ENCODE measurements at places on chromosomes 11 and 22.
A peak's percentile ranks its signal among the peaks of the same experiment; 100 is the strongest.

GRCh38 chr22:28488825-28489224 lies 190.8 kb downstream of the TTC28 start:
- no peak for DNase-seq

GRCh38 chr11:126229858-126230540 lies 18.4 kb downstream of the FAM118B start:
- DNase-seq: no peak

- DNase-seq: peak; percentile 79
These were observed 638 bp downstream of the PARVA start for GRCh38 chr11:12377824-12378593.

DNA sequence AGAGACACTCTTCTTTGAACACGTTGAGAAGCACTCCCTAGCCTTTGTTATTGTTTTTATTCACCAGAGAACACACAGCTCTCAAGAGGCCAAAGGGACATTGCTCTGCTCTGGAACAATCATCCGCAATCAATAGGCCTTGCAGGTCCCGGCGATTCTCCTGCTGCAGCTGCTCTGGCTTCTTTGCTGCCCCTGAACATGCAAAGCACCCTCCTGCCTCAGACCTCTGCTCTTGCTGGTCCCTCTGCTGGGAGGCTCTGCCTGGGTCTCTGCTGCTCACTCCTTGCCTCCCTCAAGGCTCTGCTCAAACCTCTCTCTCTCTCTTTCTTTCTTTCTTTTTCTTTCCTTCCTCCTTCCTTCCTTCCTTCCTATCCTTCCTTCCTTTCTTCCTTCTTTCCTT lies 232.7 kb downstream of the DSCAML1 start:
- no peak for DNase-seq

DNA sequence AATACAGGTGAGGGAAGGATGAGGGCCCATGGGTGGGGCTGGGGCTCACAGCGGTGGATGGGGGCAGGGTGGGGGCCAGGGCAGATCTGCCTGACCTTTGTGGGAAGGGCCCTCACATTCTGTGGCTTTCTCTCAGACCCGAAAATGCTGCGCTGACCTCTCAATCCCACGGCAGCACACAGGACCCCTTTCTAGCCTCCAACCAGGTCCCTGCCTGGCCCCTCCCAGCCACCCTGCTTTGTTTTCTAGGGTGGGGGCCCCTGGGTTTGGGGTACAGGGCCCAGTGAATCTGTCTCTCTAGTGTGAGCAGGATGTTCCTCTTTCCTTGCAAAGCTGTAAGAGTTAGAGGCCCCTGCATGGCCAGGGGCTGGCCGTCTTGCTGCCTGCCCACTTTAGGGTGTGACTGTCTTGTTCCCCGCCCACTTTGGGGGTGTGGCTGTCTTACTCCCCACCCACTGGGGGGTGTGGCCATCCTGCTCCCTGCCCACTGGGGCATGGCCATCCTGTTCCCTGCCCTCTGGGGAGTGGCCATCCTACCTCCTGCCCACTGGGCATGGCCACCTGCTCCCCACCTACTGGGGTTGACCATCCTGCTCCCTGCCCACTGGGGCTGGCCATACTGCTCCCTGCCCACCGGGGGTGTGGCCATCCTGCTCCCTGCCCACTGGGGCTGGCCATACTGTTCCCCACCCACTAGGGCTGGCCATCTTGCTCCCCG lies 11.5 kb downstream of the PARVG start:
- no peak for DNase-seq

- DNase-seq: no peak
These were observed 109.2 kb downstream of the RRM1 start for GRCh38 chr11:4203603-4204360.

DNA sequence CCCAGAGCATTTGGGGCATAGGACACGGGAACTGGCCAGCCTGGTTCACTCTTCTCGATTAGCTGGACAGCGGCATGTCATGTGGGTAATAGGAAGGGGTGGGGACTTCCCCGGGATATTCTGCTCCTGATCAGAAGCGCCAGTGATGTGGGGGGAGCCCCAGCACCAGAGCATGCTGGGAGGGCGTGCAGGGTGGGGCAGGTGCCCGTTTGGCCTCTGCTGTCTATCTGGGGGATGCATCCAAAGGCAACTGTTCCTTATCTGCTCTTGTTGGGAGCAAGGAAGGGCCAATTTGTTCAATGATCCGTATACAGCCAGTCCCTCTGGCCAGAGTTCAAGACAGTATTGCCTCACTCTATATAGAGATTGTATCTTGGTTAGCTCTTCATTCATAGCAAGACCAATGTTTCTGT lies 43.6 kb downstream of the PPARA start:
- no peak for DNase-seq

- DNase-seq: no peak
These were observed 151.5 kb downstream of the ATG16L2 start for GRCh38 chr11:72965672-72966071.

GRCh38 chr11:87460279-87460678 lies 422.5 kb downstream of the TMEM135 start:
- DNase-seq: no peak

DNA sequence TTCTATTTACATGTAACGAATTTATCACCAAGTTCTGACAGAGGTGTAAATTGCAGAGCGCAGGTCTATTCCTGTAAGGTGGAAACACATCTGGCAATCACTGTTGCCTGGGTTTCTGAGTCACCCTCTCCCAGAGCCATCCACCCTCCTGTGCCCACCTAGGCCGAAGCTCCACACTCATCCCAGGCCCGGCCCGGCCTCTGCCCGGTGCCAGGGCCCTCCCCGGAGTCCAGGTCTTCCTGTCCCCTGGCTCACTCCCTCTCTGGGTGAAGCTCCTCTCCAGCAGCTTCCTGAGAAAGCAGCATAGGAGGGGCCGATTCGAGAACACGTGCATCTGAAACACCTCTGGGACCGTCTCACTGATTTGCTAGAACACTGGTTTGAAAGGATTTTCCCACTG lies 308.2 kb downstream of the SHANK2 start:
- no peak for DNase-seq

GRCh38 chr11:36361472-36361871 lies 65.4 kb downstream of the PRR5L start:
- no peak for DNase-seq

DNA sequence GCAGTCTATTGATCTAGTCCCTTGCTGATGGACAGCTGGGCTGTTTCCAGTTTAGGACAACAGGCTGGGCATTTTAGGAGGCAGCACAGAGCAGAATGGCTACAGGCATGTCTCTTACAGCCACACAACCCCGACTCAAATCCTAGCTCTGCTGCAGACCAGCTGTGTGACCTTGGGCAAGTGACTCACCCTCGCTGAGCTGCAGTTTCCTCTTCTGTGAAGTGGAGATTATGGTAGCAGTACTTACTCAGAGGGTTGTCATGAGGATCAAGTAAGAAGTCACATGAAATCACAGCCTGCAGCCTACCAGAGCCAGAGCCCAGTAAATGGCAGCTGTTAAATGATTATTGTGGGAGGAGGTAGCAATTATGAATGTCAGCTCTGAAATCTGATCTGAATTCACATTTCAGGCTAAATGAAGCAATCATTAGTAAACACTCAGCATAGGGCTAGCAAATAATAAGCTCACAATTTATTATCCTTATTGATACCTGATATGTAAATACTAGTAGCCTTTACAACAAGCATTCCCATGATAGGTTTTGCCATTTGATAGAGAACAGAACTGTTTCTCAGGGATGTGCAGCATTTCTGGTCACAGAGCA lies 58.9 kb downstream of the MYEOV start:
- peak; percentile 78 for DNase-seq

DNA sequence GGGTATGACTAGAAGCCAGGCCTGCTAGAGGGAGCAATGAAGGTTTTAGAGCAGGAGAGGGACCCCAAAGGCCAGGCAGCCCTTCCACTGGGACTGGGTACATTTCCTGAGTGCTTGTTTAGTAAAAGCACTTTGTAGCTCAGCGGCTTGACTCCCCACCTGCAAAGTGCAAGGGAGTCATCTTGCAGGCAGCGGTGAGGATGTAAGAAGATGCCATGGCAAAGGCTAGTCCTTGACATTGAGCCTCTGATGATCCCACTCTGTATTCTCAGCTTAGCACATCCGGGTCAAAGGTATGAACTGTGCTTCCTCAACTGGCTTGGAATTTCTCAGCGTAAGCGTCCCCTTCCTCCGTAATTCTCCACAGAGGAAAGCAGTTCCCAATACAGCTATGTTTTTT lies 3.1 kb upstream of the UBE2L3 start:
- DNase-seq: no peak

GRCh38 chr11:62340269-62340901 lies 3.1 kb downstream of the ASRGL1 start:
- DNase-seq: peak; percentile 57

- DNase-seq: no peak
These were observed 9.7 kb downstream of the LRFN4 start for GRCh38 chr11:66866511-66866986.

DNA sequence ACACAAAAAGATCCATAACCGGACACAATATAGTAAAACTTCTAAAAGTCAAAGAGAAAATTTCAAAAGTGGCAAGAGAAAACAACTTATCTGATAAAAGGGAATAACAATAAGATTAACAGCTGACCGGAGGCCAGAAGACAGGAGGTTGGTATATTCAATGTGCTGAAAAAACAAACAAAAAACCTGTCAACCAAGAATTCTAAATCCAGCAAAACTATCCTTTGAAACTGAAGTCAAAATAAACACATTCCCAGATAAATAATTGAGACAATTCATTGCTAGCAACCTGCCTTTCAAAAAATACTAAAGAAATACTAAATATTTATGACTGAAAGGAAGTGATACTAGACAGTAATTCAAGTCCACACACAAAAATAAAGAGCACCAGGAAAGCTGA lies 101.3 kb downstream of the RELT start:
- DNase-seq: no peak

- DNase-seq: peak; percentile 85
These were observed at the start of gene TCP11L1 for GRCh38 chr11:33039274-33040032. TCP11L1 (plus strand) TSS chr11:33039572; CDS start chr11:33043774, 4,202 bp downstream.

- peak; percentile 5 for DNase-seq
These were observed 47.0 kb downstream of the YAP1 start for GRCh38 chr11:102157219-102157618.

DNA sequence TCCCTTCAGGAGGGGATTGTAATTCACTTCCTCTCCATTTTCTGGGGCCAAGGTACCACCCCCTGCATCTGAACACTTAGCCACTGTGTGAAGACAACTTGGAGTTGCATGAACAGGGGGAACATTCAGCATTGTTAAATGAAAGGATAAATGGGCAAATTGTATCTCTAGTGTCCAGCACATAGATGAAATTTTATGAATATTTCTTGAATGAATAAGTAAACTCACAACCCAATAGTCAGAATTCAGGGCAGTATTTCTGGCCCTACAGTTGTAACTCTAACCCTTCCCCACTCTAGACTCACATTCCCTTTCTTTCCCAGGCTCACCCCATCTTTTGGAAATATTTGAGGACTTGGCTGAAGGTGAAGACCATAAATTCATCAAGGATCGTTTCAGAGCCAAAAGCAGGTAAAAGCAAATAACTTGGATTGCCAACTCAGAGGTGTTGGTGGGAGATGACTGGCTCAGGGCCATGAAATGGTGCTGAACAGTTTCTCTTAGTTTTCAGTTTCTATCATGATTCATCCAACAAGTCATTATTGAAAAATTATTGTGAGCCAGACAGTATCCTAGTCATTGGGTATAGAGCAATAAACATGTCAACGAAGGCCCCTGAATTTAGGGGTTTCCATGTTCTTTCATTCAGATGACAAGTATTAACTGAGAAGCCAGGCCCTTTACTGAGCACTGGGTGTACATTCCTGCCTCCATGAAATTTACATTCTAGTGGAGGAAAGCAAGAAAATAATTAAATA lies 33.3 kb upstream of the ZC3H12C start:
- peak; percentile 60 for DNase-seq

DNA sequence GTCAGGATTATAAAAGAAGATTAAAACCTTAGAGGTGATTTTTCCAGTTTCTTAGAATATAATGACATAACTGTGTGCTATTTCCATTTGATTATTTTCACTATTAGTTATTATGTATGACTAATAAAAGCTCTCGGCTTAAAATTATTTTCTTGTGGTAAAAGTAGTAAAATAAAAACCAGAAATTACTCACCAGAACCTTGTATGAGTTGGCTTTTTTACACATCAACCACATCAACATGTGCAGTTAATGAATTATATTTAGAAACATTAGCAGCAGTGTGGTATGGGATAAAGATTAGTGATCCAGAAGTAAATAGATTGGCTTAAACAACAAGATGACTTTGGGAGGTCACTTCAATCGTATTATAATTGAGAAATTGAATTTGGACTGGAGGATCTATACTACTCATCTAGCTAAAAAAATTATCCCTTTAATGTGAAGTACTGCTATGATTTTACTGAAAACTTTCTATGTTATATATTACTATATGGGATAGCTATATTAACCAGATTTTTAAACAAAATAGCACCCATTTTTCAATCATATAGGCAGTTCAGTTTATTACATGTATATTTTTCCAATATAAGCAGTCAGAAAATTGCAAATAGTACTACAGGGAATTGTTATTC lies 2.8 kb upstream of the BCO2 start:
- peak; percentile 45 for DNase-seq

GRCh38 chr11:68974421-68975194 lies 6.2 kb downstream of the MRGPRD start:
- DNase-seq: no peak

GRCh38 chr11:32870676-32871075 lies 21.9 kb upstream of the QSER1 start:
- no peak for DNase-seq

GRCh38 chr11:64887757-64888405 lies 9.5 kb upstream of the EHD1 start:
- DNase-seq: peak; percentile 85

- no peak for DNase-seq
These were observed 31.5 kb downstream of the TSG101 start for GRCh38 chr11:18495271-18495670.

GRCh38 chr11:16095756-16096155 lies 260.6 kb downstream of the SOX6 start:
- no peak for DNase-seq

GRCh38 chr11:4626207-4627099 lies 10.8 kb upstream of the OR51D1 start:
- peak; percentile 48 for DNase-seq

GRCh38 chr22:44638971-44639760 lies 62.8 kb upstream of the PRR5 start:
- peak; percentile 35 for DNase-seq

DNA sequence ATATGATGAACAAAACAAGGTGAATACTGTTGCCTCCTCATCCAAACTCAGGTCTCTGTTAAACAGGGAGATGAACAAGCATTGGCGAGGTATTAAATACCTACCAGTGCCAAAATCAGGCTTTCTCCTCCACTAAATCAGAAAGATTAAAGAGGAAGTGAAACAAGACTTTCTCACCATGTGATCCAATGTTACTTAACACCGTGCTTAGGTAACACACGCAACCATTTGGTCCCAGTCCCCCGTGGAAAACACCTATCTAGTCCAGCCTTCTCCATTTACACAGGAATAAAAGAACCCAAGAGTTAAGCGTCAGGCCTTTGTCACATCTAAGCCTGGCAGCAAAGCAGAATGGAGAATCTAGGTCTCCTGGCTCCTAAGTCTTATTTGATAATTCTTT lies 34.5 kb downstream of the TENM4 start:
- no peak for DNase-seq

DNA sequence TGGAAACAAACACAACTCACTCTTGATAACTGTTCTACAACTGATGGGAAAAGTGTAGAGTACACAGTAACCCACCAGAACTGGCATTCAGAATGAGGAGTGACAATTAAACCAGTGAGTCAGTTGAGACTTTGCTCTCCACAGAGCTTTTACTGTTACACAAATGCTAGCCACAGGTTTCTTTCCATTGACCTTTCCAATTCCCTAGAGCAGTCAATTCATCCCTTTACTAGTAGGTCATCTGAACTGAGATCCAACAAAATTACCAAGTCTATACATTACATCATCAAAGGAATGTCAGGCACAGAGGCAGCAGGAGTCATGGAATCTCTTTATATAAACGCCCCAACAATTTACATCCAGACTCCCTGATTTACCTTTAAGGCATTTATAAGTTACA lies 65.9 kb downstream of the PHF21A start:
- DNase-seq: peak; percentile 37

Measured in AG08395 (cell line).